Activated T-cell treated with anti-CD3 and anti-CD28 coated beads for 24 hours (primary cell): ENCODE measurements at places on chromosomes 12 and 14.
A peak's percentile ranks its signal among the peaks of the same experiment; 100 is the strongest.

DNA sequence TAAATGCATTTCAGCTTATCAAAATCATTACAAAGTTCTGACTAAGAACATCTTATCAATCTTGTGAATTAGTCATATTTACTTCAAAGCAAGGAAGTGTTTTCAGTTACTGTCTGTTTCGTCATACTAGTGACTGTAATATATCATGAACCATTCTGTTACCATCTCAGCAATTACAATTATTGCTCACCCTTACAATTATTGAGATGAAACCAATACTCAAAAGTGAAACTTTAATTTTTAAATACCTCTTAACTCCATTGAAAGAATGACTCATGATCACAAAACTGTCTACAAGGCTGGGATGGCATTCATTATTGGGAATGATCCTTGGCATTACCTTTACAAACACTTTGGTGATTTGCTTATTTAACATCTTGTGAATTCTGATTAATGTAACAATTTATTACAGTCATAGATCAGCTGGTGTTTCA is 90.3 kb downstream of the RPS6KA5 start:
- DNase-seq = no peak

GRCh38 chr12:40382217-40382616 is 157.4 kb downstream of the LRRK2 start:
- DNase-seq = no peak

GRCh38 chr14:96574171-96574632 is 72.0 kb downstream of the PAPOLA start:
- no peak for DNase-seq

GRCh38 chr12:120680165-120680738 is 6.7 kb upstream of the MLEC start:
- DNase-seq = no peak

DNA sequence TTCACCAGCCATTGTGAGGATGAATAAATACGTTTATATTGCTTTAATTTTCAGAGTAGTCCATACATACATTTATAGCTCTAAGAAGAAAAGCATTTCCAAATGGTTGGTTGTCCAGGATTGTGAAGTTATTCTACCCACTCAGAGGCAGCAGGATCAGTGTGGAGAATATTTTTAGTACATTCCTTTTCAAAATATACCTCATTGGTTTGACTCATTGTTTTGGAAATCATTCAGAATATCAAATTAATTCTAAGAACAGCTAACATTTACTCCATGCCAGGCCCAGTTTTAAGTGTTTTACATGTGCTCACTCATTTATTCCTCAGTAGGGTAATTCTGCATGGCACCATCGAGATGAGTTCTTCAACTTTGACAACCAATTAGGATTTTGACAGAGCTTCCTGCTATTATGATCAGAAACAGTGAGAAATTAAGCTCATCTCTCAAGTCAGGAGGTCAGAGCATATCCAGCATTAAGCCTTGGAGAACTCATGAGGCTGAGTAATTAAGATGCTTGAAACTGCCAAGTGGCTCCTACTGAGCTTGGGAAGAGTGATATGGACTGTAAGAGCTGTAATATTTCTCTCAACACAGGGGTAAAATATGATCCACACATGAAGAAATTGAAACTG is 153.3 kb upstream of the CLEC14A start:
- no peak for DNase-seq

GRCh38 chr12:113961921-113962710 is 4.0 kb downstream of the RBM19 start:
- DNase-seq = peak; percentile 37

- DNase-seq = no peak
Observed at GRCh38 chr12:77163074-77164038, 98.0 kb upstream of the E2F7 start.

- no peak for DNase-seq
Observed at GRCh38 chr12:12290206-12290605, 23.4 kb upstream of the LRP6 start.

- no peak for DNase-seq
Observed at GRCh38 chr12:29004066-29004935, 144.8 kb upstream of the FAR2 start.

GRCh38 chr14:99672506-99673304 is 11.4 kb upstream of the CYP46A1 start:
- DNase-seq = no peak

DNA sequence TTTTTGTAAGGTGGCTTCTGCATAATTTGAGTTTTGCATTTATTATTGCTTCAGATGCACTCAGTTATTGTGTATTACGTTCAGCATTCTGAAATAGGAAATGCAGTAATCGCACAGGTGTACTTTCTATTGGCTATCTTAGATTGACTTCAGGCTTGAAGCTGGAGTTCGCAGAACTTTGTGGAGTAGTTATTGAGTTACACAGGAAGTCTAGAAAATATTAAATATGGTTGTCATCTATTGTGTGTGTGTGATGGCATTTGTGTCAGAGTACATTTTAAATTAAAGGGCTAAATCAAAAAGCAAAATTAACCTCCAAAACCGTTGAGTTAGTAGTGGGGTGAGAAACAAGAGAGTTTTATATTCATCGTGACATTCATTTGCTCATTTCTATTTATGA is 2.7 kb downstream of the ARID2 start:
- no peak for DNase-seq

DNA sequence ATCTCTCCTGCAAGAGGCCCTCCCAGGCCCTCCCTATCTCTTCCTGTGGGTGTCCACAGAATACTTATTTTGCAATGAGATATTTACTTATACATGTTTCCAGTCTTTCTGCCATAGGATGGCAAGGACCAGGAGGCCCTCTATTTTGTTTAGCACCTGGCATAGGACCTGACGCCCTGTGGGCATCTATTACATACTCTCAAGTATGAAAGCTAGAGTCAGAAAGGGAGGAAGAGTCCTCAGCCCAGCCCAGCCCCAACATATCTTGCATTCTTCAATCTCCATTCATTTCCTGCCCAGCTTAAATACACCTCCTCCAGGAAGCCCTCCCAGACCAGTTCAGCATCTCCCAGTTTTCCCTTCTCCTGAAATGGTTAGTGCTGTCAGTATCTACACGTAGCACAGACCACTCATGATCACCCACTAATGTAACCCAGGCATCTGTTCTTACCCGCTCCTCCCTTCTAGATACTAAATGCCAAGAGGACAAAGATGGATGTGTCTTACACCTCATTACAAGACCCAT is 7.4 kb downstream of the FOXN4 start:
- no peak for DNase-seq

- DNase-seq = no peak
Observed at GRCh38 chr12:54689034-54689372, 40.8 kb upstream of the DCD start.

GRCh38 chr14:37493606-37494005 is 101.4 kb downstream of the FOXA1 start:
- no peak for DNase-seq

- no peak for DNase-seq
Observed at GRCh38 chr12:115956659-115957058, 320.8 kb downstream of the MED13L start.

GRCh38 chr14:54109521-54110120 is 153.0 kb upstream of the BMP4 start:
- no peak for DNase-seq

DNA sequence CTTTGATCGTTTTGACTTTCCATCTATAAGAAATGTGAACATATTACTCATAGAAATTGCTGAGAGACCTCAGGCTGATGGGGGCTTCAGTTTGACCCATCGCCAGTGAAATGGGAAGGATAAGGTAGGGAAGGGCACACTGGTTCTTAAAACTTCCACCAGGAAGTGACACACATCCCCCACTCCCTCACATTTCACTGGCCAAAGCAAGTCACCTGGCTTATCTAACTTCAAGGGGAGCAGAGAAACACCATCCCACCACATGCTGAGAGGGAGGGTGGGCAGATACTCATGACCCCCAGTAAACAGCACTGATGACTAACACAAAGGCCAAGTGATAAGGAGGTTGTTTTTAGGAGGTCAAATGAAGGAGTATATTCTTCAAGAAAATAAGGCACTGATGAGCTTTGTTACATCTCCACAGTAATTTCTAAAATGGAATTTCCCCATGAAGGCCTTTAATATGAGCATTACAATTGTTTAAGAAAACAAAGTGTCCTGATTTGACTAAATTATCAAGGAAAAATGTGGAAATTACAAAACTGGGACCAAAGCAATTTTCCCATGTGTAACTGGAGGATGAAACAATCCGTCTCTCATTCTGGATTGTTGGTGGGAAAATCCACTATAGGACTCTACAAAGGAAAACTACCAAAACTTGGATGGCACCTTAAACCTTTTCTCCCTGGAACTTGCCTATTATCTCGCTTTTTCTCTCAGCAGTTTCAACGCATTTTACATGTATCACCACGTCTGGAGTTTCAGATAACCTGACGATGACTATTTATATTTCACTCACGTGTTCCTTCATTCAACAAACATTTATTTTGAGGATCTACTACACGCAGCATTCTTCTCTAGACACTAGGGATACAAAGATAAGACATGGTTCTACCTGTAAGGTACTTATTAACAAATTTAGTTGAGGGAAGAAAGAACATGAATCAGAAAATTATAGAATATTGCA is 91.8 kb upstream of the EEA1 start:
- DNase-seq = no peak

DNA sequence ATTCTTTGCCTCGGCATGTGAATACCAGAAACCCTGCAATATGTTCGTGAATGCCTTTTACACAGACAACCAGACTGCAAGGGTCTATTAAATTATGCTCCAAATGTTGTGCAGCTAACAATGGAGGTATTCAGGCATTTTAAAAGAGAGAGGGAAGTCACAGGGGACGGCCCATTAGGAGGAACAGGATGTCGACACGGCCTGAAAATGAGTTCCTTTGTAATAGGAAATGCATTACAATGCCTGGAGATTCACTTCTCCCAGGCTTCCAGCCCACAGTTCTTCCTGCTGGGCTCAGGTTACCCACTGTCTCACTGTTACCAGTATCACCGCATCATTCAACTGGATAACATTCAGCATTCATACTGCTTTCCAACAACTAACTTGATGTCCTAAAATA is 2.5 kb downstream of the DUSP6 start:
- no peak for DNase-seq

DNA sequence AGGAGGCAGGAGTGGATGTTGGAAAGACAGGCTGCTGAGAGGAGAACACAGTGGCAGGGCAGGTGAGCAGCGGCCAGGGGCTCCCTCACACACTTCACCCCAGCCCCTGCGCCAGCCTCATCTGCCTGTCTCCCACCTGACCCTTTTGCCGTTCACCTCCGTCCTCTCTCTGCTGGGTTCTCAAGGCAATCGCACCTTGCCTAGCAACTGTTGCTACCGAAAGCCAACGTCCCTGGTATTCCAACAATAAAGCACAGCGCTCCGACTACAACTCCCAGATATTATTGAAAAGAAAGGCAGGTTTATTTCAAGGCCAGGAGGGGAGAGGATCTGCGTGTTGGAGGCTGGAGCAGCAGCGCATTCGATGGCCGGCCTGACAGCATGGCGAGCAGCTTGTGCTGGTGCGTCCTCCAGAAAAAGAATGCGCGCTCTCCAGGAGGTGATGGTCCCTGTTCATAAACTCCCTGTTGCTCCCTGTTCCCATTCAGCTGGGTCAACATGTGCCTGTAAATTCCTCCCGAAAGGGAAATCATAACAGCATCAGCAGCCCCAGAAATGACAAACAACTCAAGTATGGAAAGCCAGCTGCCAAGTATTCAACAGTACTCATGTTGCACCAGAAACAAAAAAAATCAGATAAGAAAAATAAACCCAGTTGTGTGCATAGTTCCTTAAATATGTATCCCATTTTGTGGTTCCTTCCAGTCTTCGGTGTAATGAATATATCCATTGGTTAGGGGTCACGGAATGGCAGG is 153.0 kb upstream of the DIO3 start:
- no peak for DNase-seq

- no peak for DNase-seq
Observed at GRCh38 chr12:11568155-11568761, 81.2 kb upstream of the ETV6 start.

DNA sequence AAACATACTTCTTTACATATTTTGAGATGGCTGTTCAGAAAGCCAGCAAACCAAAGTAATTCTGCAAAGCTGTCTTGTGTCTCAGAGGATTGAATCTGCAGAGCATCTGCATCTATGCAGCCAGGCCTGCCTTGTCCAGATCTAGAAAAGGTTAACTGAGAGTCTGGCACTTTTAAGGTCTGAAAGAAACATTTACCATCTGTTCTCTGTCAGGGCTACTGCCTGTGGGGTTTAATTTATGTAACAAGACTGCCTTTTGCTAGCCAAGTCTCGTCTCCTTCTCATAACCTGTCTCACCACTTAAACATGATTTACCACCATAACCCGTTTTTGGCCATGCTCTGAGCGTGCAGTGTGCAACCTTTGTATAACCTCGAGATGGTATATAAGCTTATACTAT is 194.2 kb downstream of the SYT10 start:
- DNase-seq = no peak

DNA sequence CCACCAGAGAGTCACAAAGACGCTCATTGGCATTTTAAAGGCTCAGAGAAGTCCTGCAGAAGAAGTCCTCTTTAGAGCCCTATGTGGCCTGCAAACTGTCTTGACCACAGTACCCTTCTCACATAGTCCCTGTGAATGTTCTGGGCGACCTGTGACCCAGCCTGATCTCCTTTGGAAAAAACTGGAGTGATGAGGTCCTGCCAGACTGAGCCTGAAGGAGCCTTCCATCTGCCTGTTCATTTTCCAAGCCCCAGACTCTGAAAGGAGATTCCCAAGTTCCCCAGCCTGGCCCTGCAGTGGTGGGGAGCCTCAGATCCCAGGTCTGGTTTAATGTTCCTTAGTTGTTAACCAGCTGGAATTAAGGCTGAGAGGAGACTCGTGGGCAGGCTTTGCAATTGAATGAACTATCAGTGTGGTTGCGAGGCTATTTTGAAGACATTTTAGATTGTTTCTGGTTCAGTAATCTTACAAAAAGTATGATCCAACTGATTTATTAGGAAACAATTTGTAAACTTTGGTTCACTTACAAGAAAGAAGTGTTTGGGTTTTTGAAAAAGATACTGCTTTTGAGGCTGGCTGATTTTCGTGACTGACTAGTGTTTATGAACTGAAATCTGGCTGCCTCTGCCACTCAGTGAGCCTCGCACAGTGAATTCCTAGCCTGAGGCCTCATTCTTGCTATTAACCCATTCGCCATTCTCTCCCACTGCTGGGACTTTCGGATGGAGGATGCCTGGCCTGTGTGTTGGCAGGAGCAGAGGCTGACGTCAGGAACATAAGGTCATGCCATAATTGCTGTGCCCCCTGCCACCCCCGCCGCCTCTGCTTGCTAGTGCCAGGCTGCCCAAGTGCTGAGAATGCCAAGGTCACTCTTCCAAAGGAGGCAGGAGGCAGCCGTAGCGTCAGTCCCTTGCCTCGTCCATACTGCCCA is 249.0 kb downstream of the CACNA1C start:
- no peak for DNase-seq

- no peak for DNase-seq
Observed at GRCh38 chr14:34461334-34462131, 507 bp downstream of the SPTSSA start.

GRCh38 chr12:100267603-100268281 is 765 bp downstream of the SCYL2 start:
- peak; percentile 8 for DNase-seq
